ENCODE measurements at places on chromosomes 2 and 18.

GRCh38 chr2:186841940-186842339 is 7.0 kb downstream of the ZSWIM2 start:
- DNase-seq: no peak

GRCh38 chr2:174697255-174697654 is 67.0 kb downstream of the CHRNA1 start:
- peak; percentile 47 for DNase-seq

DNA sequence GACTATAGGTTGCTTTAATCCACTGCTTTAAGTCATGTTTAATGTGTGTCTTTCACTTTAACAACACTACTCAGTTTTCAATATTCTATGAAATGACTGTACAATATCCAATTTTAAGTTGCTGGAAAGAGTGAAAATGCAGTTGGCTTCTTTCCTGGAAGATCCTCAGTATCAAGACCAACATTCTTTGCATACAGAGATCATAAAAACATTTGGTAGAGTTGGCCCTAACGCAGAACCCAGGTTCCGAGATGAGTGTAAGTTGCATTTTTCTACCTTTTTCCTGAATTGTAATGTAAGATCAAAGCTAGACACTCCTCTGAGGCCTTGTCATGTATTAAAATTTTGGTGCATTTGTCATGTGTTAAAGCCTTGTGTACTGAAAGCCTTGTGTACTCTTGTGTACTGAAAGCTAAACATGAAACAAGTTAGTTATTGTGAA is 42.9 kb upstream of the TNFRSF11A start:
- DNase-seq: no peak

GRCh38 chr2:162091325-162092007 is 17.5 kb upstream of the DPP4 start:
- no peak for DNase-seq

DNA sequence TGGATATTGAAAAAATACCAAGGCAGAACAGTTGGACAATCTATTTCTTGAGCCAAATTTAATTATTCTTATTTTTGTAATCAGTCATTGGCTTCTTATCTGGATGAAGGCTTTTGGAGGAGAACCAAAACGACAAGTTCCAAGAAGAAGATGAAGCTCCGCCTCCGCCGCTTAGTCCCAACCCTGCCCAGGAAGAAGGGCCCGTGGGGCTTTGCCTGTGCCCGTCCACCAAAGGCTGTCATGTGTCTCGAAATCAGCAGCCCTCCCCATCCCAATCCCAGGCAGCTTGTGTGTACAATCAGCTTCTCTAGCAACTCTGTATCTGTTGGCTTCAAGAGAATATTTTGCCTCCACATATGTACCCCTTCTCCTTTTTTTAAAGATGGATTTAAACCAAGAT is 24.6 kb downstream of the PTRHD1 start:
- DNase-seq: no peak

DNA sequence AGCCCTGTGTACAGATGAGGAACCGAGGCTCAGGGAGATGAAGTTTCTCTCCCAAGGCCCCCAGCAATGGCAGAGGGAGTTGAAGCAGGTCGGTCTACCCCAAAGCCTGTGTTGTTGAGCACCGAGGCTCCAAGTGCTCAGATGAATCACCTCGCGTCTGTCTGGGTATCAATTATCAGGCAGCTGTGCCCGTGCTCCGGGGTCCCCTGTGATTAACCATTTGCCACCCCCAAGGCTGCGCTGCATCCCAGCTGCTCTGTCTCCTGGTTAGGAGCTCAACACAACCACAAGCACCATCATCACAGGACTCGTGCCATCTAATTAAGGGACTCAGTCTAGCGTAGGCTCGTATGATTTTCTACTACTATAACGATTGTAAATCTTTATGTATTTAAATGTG is 27.1 kb downstream of the LIPG start:
- DNase-seq: no peak

- DNase-seq: no peak
Observed at GRCh38 chr2:157841485-157841884, 34.6 kb downstream of the ACVR1 start.

DNA sequence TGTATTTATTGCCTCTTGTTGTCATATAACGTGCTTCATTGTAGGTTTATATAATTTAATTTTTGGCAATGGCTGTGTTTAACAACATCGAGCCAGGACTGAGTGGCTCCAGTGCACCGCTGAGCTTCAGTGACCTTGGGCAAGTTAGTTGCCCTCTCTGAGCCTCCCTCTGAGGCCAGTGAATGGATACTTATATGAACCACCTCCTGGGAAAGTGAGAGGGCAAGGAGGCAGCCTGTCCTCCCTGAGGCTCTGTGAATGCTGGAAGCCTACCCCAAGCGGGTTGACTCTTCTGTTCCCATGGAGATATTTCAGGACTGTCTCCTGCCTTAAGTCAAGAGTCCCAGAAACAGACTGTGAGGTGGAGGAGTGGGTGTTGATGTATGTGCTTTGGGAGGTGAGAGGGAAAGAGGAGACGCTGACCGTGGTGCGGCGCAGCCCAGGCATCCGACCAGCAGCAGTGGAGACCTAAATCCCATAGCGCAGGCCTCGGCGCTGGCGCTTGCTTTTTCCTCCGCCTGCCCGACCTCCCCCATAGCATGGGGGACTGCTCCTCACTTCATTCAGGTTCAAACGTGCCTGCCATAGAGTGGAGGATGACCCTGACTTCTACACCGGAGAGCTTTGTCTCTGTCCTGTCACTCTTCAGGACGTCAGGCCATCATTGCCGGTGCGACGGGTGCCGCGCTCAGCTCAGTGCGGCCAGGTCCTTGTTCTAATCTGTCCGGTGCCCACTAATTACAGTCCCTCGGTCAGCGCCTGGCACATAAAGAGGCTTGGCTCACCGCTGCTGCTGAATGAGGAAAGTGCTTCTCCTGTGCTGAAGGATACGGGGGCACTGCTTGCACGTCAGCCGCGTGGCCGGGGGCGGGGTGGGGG is 167.3 kb upstream of the HS6ST1 start:
- no peak for DNase-seq

DNA sequence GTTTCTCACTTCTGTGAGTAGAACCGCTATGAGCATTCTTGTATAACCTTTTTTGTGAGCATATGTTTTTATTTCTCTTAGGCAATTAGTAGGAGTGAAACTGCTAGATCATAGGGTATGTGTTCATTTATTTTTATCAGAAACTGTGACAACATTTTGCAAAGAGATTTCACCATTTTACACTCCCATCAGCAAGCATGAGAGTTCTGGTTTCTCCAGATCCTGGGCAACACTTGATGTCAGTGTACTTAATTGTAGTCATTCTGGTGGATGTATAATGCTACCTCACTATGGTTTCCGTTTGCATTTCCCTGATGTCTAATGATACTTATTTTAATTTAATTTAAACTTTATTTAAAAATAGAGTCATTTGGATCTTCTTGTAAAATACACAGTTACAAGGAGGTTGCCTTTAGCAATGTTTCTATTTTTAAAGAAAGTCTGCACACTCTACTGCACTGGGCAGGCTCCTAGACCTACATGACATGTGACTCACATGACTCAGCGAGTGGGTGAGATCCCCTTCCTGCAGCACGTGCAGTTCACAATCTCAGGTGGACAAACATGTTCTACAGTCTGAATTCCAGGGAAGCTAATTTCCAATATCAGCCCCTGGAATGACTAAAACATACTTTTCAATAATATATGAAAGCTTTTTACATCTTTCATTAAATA is 127.0 kb upstream of the BCL2L11 start:
- DNase-seq: no peak

DNA sequence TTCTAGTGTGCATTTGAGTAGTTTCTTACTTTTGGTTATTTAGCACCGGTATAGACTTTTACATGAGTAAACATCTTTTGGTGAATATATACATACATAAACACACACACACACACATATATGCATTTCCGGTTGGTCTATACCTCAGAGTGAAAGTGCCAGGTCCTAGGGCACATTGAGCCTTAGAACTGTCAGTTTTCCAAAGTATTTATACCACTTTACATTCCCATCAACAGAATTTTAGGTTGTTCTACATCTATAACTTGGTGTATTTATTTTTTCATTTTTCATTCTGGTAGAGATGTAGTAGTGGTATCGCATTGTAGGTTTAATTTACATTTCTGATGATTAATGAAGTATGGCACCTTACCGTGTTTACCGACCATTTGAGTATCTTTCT is 22.6 kb downstream of the MMADHC start:
- no peak for DNase-seq

GRCh38 chr18:63290821-63291200 is 28.8 kb downstream of the BCL2 start:
- DNase-seq: no peak

GRCh38 chr2:36800381-36800780 is 103.9 kb downstream of the VIT start:
- DNase-seq: peak; percentile 38

DNA sequence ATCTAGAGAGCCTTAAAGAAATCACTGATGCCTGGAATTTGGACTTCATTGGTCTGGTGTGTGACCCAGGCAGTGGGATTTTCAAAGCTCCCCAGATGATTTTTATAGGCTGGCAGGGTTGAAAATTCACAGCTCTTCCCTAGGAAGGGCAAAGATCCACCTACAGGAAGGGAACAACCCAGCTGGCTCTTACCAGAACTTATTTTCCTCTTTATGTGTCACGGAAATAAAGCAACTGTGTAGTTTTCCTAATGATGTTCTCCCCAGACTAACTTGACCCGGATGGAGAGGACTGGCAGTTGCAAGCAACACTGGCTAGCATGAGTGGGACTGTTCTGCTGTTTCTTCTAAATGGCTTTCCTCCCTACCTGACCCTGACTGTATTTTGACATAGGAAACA is 235.6 kb downstream of the ALPK2 start:
- no peak for DNase-seq

DNA sequence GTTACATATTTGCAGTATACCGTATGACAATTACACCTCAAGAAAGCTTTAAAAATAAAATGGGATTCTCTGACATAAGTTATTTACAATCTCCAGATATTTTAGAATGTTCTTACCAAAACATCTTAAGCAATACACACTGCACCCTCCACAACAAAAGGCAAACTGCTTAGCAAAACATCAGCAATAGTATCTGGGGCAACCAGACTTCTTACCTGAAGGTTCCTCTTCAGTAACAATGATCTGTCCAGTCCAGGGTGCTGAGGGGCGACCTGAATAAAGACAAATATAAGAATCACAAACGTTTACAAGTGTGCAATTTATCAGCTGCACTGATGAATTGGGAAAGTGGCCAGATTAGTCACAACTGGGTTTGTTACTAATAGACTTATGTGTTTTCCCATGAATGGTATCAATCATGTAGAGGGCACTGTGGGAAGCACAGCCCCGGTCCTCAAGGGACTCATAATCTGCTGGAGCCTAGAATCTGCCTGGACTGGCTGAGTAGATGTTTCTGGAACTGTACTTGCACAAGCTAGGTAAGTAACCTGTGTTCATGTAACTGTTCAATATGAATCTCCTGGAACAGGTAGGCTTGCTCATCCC is 70.7 kb downstream of the MYOM1 start:
- no peak for DNase-seq

- no peak for DNase-seq
Observed at GRCh38 chr18:31380912-31381311, 4.3 kb downstream of the DSG4 start.

DNA sequence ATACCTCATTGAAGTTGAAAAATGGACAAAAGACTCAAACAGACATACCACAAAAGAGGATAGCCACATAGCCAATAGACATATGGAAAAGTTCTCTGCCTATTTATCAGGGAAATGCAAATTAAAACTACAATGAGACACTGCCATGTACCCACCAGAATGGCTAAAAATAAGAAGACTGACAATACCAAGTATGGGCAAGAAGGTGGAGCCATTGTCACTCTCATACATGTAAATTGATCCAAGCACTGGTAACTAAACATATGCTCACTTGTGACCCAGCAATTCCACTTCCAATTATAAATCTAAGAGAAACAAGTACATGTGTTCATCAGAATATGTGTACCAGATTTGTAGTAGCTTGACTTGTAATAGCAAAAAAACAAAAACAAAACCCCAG is 4.6 kb downstream of the LOXHD1 start:
- no peak for DNase-seq

GRCh38 chr2:152155209-152155608 is 20.4 kb downstream of the STAM2 start:
- DNase-seq: no peak

- no peak for DNase-seq
Observed at GRCh38 chr2:43233218-43234212, 7.1 kb upstream of the ZFP36L2 start.

DNA sequence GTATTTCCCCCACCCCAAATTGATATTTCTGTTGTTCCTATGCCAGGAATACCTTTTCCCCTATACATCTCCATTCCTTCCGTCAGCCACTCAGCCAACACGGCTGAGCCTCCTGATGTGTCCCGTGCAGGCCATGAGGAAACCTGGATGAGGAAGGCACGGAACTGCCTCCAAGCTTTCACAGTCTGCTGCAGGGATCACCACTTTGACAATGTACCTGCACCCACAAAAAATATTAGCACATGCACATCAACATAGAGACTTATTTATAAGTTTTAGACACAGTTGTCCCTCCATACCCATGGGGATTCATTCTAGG is 101.4 kb upstream of the PPP1CB start:
- no peak for DNase-seq

GRCh38 chr2:64535024-64535423 is 10.9 kb downstream of the AFTPH start:
- DNase-seq: no peak

DNA sequence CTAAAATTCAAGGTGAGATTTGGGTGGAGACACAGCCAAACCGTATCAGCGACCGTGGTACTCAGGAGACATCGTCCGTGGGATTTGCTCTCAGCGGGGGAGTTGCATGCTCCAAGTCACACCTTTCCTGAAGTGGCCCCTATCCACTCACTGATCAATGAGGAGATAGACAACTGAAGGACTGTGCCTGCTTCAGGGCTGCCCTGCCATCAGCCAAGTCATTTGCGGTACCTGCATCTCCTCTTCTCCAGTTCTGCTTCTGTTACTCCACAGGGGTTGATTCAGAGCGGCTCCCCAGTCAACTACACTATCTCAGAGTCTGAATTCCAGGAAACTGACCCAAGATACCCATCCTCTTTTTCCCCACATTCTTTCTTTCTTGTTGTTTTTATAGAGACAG is 184.1 kb downstream of the MREG start:
- DNase-seq: no peak

DNA sequence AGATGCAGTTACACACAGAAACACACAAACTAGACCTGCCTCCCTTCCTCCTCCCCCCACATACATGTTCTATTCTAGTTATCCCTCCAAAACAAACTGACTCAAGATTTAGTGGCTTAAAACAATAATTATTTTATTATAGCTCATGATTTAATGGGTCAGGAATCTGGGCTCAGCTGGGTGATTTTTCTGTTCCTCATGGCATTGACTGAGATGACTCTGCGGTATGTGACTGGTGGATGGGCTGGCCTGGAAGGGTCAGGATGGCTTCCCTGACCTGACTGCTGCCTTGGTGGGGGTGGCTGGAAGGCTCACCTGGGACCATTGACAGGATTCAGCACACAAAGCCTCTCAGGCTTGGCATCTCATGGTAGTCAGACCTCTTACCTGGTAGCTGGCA is 33.7 kb upstream of the NTSR2 start:
- no peak for DNase-seq

- DNase-seq: no peak
Observed at GRCh38 chr2:146602856-146603255, 1242.0 kb upstream of the ACVR2A start.
